ENCODE measurements at places on chromosomes 1 and 21.

- no peak for DNase-seq
Observed at GRCh38 chr1:208450958-208451357, 206.8 kb upstream of the PLXNA2 start.

GRCh38 chr1:51861669-51862068, 16.9 kb downstream of the NRDC start:
- no peak for DNase-seq

GRCh38 chr1:193104502-193104906, 710 bp downstream of the GLRX2 start:
- DNase-seq: peak; percentile 39

- DNase-seq: no peak
Observed at GRCh38 chr1:51097171-51097570, 4.9 kb upstream of the C1orf185 start.

GRCh38 chr1:38587766-38588165, 271.8 kb downstream of the RRAGC start:
- DNase-seq: no peak

DNA sequence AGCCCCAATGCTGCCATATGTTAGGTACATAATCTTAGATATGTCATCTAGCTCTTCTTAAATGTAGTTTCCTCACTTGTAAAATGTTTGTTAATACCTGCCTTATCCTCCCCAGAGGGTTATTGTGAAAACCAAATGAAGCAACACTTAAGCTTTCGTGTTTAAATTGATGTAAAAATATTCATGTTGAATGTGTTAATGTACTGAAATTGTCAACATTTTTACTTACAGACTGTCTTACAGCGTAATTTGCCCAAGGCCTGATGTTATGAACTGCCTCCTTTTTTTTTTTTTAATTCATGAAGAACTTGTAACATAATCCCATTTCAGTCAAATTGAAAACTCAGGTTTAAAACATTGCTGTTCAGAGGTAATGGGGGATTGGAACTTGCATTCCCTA, 25.6 kb upstream of the ENAH start:
- no peak for DNase-seq

DNA sequence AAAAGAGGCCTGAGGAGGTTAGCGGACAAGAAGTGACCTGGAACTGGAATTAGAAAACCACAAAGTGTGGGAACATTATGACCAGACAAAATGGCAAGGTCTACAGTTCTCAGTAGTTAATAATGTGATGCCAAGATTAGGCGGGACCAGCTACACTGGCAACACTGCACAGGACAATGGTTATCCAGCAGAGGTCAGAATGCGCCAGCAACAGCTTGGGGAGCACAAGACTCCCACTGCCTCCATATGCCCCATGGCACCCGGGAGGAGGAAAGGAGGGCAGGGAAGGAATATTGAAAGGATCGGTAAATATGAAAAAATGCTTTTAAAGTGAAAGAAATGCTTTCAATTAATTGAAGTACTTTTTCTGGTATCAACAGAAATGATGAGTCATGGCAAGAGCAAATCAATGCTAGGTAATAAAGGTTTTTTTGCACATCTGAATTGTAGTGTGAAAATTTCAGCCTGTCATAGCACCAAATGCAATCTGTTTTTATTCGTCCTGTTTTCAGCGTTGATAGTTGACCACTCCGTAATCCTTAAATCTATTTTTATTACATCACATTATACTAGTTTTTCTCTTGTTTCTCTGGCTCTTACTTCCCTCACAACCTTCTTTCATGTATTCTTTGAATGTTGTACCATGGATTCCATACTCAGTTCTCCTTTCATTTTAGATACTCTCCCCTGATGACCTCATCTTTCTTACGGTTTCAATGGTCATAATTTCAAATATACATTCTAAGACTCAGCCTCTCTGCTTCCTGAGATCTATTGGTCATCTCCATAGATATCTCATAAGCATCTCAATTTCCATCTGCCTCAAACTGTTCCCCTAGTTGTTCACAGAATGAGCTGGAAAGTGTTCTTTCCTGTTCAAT, 30.7 kb downstream of the VCAM1 start:
- no peak for DNase-seq

GRCh38 chr1:227891223-227891954, 56.3 kb downstream of the WNT9A start:
- no peak for DNase-seq

DNA sequence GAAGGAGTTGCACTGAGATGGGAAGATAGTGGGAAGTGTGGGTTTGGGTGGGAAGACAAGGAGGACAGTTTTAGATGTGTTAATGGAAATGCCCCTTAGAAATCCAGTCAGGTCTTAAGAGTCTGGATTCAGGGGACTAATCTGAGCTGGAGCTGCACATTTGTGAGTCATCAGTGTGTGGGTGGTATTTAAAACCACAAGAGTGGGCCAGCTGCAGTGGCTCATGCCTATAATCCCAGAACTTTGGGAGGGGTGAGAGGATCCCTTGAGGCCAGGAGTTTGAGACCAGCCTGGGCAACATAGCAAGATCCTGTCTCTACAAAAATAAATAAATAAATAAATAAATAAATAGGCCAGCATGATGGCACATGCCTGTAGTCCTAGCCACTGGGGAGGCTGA, 40.9 kb upstream of the SLC6A9 start:
- DNase-seq: no peak

- DNase-seq: peak; percentile 39
Observed at GRCh38 chr1:48530727-48531351, 58.8 kb upstream of the SPATA6 start.

GRCh38 chr1:97820470-97821188, 100.2 kb downstream of the DPYD start:
- DNase-seq: peak; percentile 25

GRCh38 chr1:58885998-58886397, 102.2 kb upstream of the JUN start:
- DNase-seq: no peak

DNA sequence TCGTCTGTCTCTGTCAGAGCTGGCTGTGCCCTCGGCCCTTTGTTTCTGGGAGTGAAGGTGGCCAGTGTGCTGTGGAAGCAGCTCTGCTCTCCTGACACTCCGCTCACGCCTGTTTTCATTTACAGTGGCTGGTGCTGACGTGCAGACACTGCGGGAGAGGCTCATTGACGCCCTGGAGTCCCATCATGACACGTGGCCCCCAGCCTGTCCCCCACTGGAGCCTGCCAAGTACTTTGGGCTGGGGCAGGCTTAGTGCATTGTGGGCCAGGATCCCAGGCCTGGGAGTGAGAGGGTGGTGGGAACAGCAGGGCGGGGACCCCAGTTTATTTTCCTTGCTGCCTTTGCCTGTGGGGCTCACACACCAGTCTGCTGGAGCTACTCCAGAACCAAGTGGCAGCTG, 21.1 kb downstream of the QSOX1 start:
- DNase-seq: no peak

DNA sequence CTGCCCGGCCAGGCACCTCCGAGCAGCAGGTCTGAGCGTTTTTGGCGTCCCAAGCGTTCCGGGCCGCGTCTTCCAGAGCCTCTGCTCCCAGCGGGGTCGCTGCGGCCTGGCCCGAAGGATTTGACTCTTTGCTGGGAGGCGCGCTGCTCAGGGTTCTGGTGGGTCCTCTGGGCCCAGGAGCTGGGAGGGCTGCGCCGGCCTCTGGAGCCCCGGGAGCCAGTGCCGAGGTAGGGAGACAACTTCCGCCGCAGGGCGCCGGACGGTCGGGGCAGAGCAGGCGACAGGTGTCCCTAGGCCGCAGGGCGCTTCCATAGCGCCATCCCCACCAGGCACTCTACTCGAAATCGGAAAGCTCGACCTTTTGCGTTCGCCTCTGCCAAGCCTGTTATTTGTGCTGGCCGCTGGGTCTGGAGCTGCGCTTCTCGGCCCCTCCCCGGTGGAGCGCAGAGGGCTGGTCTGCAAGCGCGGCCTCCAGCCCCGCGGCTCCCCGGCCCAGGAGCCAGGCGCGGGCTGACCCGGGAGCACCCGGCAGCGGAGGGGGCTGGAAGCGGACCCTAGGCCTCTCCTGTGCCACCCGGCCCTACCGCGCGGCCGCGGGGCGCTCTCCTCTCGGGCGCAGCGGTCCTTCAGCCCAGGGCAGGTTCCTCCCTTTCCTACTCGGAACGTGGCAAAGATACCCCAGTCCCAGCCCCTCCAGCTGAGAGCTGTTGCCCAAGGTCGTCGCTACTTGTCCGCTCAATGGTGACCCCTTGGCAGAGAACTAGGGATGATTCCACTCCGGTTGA, 2.2 kb downstream of the SIM2 start:
- no peak for DNase-seq

DNA sequence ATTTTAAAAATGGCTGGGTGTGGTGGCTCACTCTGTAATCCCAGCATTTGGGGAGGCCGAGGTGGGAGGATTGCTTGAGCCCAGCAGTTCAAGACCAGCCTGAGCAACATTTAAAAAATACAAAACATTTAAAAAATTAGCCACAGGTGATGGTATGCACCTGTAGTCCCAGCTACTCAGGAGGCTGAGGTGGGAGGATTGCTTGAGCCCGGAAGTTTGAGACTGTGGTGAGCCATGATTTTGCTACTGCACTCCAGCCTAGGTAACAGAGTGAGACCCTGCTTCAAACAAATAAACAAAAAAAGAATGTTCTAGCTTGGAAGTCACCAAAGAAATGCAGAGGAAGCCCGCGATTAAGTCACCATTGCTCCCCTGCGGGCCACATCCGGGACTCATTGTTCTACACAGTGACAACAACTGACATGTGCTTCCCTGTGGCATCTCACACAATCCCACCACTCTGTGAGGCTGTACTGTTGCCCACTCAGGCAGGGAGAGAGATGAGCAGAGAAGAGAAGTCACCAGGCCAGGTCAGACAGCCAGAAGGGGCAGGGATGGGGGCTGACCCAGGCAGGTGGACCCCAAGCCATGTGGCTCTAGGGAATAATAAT, 18.4 kb upstream of the SPATC1L start:
- no peak for DNase-seq

DNA sequence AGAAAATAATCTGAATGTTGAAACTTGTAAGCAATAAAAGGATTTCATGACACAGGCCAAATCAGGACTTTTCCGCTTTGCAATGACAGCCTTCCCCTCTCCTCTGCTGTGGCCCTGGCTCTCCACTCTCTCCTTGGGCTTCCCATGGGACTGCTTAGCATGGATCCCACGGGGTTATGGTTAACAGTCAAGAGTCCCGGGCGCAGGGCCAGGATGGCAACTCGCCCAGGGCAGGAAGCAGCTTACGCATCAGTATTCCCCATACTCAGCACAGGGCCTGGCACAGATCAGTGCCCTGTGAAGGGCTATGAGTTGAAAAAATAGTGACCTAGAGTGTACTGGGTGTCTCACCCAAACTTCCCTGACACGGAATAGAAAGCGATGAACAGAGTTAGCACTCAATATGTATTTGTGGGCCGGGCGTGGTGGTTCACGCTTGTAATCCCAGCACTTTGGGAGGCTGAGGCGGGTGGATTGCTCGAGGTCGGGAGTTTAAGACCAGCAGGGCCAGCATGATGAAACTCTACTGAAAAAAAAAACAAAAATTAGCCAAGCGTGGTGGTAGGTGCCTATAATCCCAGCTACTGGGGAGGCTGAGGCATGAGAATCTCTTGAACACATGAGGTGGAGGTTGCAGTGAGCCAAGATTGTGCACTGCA, 29.1 kb upstream of the GRHL3 start:
- DNase-seq: peak; percentile 73

DNA sequence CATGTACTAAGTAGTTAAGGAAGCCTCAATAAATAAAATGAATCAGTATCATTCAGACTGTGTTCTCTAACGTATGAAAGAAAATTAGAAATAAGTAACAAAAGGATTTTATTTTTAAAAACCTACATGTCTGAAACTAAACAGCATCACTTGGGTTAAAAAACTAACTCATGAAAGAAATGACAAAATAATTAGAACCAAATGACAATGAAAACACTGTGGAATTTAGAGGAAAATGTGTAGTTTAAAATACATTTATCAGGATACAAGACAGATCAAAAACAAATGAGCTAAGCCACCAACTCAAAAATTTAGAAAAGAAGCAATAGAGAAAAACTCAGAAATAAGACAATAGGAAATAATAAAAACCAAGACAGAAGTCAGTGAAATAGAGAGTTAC, 108.7 kb downstream of the TENT5C start:
- no peak for DNase-seq

- peak; percentile 57 for DNase-seq
Observed at GRCh38 chr1:241706257-241706656, 54.2 kb downstream of the WDR64 start.

GRCh38 chr21:45294509-45295291, 7.0 kb upstream of the POFUT2 start:
- no peak for DNase-seq

- DNase-seq: no peak
Observed at GRCh38 chr1:4020449-4020848, 120.4 kb upstream of the C1orf174 start.

GRCh38 chr1:59565611-59566410, 248.9 kb upstream of the HOOK1 start:
- DNase-seq: no peak

GRCh38 chr1:20099533-20099932, 19.8 kb downstream of the PLA2G2D start:
- DNase-seq: no peak

GRCh38 chr1:160779626-160780397, 16.2 kb upstream of the LY9 start:
- no peak for DNase-seq

DNA sequence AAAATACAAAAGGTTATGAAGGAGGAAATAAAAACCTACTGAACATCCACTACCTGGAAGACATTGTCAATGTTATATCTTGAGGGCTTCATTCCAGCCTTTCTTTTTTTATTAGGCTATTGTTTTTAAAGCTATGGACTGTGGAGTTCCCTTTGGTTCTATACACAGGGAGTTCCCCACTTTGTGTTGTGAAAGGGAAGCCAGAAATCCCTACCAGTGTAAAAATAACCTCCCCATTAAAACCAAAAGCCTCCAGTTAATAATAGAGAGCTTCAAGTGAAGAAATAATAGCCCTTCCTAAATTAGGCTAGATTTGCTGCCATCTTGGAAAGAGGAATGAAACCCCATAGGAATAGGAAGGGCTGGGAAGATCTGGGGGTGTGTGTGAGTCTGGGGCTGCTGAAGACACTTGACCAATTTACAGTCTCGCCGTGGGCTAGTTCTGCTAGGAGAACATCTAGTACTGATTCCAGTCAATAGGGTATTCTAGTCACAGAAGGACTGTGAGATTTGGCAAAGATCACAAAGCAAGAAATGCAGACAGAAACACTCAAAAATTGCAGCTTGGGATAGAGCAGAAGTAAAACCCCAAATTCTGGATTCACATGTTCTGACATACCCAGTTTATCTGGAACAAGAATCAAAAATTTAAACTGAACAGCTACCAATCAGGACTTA, 32.4 kb upstream of the PTGFRN start:
- DNase-seq: no peak

DNA sequence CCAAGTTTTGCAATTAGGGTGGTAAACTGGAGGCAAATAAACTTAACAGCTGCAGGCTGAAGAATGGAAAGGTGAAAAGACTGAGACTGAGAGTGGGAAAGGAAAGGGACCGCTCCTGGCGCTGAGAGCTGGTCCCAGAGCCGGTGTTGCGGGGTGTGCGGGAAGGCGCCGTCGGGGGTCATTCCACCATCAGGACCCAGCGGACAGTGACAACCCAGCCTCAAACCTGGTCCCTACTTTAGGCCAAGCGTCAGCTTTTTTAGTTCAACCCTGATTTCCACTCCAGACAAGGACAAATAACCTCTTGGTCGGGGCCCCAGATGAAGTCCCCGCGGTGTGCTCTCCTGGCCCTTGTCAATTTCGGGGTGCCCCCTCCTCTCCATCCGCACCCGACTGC, 145.8 kb upstream of the ETS2 start:
- DNase-seq: no peak

GRCh38 chr21:29308456-29308783, 9.7 kb downstream of the BACH1 start:
- DNase-seq: no peak

- peak; percentile 26 for DNase-seq
Observed at GRCh38 chr1:68112835-68113243, 62.4 kb upstream of the DIRAS3 start.
